Right atrium auricular region (tissue), 2 donors: ENCODE measurements at places on chromosomes 5 and 9. TPM values are rescaled to one million over a fixed set of nuclear protein-coding genes. Genes with fewer than 3 reads are reported as not detected.

DNA sequence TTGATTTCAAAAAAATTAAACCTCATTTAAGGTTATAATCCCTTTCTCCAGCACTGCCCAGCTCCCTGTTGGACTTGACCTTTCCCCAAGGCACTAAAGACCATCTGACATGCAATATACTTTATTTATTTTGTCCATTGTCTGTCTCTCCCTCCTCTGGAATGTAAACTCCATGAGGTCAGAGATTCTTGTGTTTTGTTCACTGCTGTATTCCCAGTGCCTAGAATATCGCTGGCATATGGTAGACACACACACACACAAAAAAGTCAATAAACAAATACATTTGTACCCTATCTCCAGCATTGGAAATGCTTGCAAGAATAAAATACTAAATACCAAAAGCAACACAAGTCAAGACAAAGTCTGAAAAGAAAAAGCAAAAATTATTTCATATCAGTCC is 17.3 kb upstream of the ARSB start:
- no peaks in the 10 kb centered on the region for H3K27me3 ChIP-seq
- no peak overlapping the region for H3K4me3 ChIP-seq
- DNase-seq: no peak
- no peak overlapping the region for H3K27ac ChIP-seq
- no peaks in the 10 kb centered on the region for H3K36me3 ChIP-seq
- no peaks in the 10 kb centered on the region for H3K4me1 ChIP-seq

GRCh38 chr9:38177680-38178079 is 108.7 kb upstream of the SHB start:
- H3K36me3 ChIP-seq: no peaks in the 10 kb centered on the region
- H3K4me3 ChIP-seq: no peak overlapping the region
- no peaks in the 10 kb centered on the region for H3K4me1 ChIP-seq

TAF11L8 gene
- total RNA-seq: not detected

- H3K27ac ChIP-seq: no peak overlapping the region
- no peaks in the 10 kb centered on the region for H3K36me3 ChIP-seq
- no peak overlapping the region for H3K4me3 ChIP-seq
- no peak for DNase-seq
These were observed 191.0 kb downstream of the ADAMTS6 start for GRCh38 chr5:65290677-65291076.

DNA sequence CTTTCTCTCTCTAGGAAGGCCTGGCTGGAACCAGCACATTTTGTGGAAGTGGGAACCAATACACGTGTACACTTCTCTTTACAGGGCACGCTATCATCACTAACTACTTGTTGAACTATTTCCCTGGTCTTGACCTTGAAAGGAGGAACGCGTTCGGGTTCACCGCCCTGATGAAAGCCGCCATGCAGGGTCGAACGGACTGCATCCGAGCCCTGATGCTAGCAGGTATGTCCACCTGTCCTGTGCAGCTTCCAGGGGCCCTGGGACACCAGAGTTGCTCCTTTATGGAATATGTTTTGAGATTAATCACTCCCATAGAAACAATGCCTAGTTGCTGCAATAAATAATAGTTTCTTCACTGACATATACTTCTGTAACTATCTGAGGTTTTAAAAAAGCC is 74.1 kb downstream of the ANKRD33B start:
- no peaks in the 10 kb centered on the region for H3K36me3 ChIP-seq
- no peaks in the 10 kb centered on the region for H3K27me3 ChIP-seq
- H3K27ac ChIP-seq: no peak overlapping the region
- H3K4me3 ChIP-seq: no peak overlapping the region

BARHL1 gene
- not detected for total RNA-seq

ZBTB5 gene
- 9.9 TPM for total RNA-seq

PCDHA9 gene
- 0.04 TPM for total RNA-seq

PCDHGA1 gene
- 1.4 TPM for total RNA-seq
